Activated CD8-positive, alpha-beta T cell treated with anti-CD3 and anti-CD28 coated beads for 36 hours (primary cell): ENCODE measurements at places on chromosomes 13 and 19.
A peak's percentile ranks its signal among the peaks of the same experiment; 100 is the strongest.

DNA sequence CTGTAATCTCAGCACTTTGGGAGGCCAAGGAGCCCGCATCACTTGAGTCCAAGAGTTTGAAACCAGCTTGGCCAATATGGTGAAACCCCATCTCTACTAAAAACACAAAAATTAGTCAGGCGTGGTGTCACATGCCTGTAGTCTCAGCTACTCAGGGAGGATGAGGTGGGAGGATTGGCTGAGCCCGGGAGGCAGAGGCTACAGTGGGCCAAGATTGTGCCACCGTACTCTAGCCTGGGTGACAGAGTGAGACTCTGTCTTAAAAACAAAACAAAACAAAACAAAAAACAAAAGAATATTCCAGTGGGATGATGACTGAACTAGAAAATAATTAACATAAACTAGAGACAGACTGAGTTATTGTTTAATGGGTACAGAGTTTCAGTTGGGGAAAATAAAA is 81.7 kb upstream of the ABCC4 start:
- H3K36me3 ChIP-seq: no peaks in the 10 kb centered on the region
- H3K27ac ChIP-seq: no peak overlapping the region
- DNase-seq: no peak
- H3K4me3 ChIP-seq: no peak overlapping the region
- peaks cover 1% of the 10 kb centered on the region for H3K27me3 ChIP-seq
- H3K4me1 ChIP-seq: peaks cover 3% of the 10 kb centered on the region

GRCh38 chr19:50694815-50695145 is 24.8 kb downstream of the SHANK1 start:
- peaks cover 51% of the 10 kb centered on the region for H3K27me3 ChIP-seq
- H3K4me3 ChIP-seq: no peak overlapping the region
- DNase-seq: no peak
- H3K36me3 ChIP-seq: no peaks in the 10 kb centered on the region
- H3K4me1 ChIP-seq: peaks cover 2% of the 10 kb centered on the region
- no peak overlapping the region for H3K27ac ChIP-seq

GRCh38 chr13:50714891-50715290 is 128.6 kb downstream of the DLEU7 start:
- H3K27me3 ChIP-seq: peaks cover 6% of the 10 kb centered on the region
- H3K4me1 ChIP-seq: peaks cover 18% of the 10 kb centered on the region
- no peaks in the 10 kb centered on the region for H3K36me3 ChIP-seq
- no peak for DNase-seq

DNA sequence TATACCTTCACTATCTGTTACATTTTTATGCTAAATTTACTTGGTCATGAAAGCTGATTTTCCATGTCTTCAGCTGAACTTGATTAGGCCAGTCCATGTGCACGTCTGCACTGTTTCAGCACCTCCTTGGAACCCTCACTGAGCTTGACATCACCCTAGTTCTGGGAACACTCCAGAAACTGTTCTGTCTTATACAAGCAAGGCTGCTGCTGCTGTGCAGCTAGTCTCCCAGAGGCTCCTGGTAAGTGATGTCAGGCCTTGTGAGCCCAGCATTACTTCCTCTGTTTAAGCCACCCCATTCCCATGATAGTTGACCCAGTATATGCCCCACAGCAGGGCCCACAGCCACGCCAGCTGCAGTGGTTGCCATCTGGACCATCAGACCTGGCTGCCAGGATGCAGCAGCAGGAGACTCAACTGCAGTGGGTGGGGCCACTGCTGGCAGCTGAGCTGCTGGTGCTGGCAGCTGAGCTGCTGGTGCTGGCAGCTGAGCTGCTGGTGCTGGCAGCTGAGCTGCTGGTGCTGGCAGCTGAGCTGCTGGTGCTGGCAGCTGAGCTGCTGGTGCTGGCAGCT is 90.5 kb upstream of the AKAP11 start:
- no peak overlapping the region for H3K27ac ChIP-seq
- H3K27me3 ChIP-seq: no peaks in the 10 kb centered on the region
- peaks cover 8% of the 10 kb centered on the region for H3K4me1 ChIP-seq
- H3K4me3 ChIP-seq: no peak overlapping the region

GRCh38 chr13:113789167-113789566 is 30.1 kb downstream of the TMEM255B start:
- peaks cover 4% of the 10 kb centered on the region for H3K27me3 ChIP-seq
- no peaks in the 10 kb centered on the region for H3K36me3 ChIP-seq
- H3K4me1 ChIP-seq: peaks cover 3% of the 10 kb centered on the region
- DNase-seq: no peak
- no peak overlapping the region for H3K4me3 ChIP-seq

DNA sequence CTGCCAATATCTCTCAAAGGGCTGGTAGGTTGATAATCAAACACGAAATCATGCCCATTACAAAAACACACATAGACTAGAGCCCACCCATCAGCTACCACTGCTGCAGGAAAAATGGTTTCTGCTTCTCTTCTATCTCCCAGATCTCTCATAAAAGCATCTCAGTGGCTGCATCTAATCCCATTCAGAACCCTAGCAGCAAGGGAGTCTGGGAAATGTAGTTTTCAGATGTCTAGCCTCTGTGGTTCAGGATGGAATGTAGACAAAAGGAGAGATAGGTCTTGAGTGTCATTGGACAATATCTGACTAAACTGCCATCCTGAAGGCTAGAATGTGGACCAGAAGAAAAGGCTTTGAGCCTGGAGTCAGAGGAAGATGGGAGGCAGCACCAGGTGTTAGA is 32.1 kb downstream of the RDH8 start:
- peaks cover 18% of the 10 kb centered on the region for H3K27me3 ChIP-seq
- no peaks in the 10 kb centered on the region for H3K36me3 ChIP-seq
- H3K4me1 ChIP-seq: no peaks in the 10 kb centered on the region
- no peak overlapping the region for H3K4me3 ChIP-seq

GRCh38 chr13:110546926-110547325 is 14.6 kb downstream of the RAB20 start:
- no peak overlapping the region for H3K4me3 ChIP-seq
- H3K27me3 ChIP-seq: no peaks in the 10 kb centered on the region
- H3K4me1 ChIP-seq: no peaks in the 10 kb centered on the region
- peaks cover 4% of the 10 kb centered on the region for H3K36me3 ChIP-seq
- no peak overlapping the region for H3K27ac ChIP-seq

DNA sequence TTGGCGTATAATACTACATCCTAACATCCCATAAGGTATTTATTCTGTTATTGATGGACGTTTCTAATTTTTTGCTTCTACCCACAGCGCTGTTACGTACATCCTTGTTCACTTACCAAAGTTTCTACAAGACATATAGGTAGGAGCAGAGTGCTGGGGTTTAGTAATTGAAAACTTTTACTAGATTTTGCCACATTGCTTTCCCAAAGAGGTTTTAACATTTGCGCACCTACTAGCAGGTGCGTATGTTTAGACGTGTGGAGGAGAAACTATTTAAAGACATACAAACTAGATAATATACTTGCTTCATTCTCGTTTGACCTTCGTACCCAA is 559 bp upstream of the RPL21 start:
- H3K27me3 ChIP-seq: no peaks in the 10 kb centered on the region
- H3K36me3 ChIP-seq: peaks cover 41% of the 10 kb centered on the region
- peaks cover 34% of the 10 kb centered on the region for H3K4me1 ChIP-seq
- no peak for DNase-seq
- peak overlapping the region; percentile 96 for H3K4me3 ChIP-seq

DNA sequence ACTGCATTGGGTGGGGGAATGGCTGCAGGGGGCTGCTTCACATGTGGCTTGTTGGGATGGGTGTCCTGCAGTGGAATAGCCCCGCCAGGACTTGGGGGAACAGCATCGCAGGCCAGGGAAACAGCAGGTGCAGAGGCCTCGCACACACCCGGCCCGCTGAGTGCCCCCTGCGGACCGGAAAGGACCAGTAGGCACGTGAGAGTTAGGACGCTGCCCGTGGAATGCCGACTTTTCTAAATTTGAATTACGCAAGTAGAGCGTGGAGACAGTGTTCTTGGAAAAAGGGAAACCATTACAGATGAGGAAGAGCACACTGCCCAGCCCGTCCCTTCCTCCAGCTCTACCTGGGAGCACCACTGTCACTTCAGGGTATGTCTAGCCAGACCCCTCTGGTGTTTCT is 11.5 kb downstream of the DNM2 start:
- H3K27me3 ChIP-seq: no peaks in the 10 kb centered on the region
- H3K27ac ChIP-seq: peak overlapping the region; percentile 46
- peaks cover 26% of the 10 kb centered on the region for H3K36me3 ChIP-seq
- H3K4me1 ChIP-seq: peaks cover 47% of the 10 kb centered on the region
- DNase-seq: no peak
- no peak overlapping the region for H3K4me3 ChIP-seq

GRCh38 chr13:57588639-57589038 is 42.9 kb upstream of the PCDH17 start:
- no peak overlapping the region for H3K27ac ChIP-seq
- H3K27me3 ChIP-seq: no peaks in the 10 kb centered on the region
- no peaks in the 10 kb centered on the region for H3K4me1 ChIP-seq
- no peak for DNase-seq

GRCh38 chr19:10976131-10976892 is 15.5 kb downstream of the SMARCA4 start:
- no peak for DNase-seq
- peaks cover 5% of the 10 kb centered on the region for H3K36me3 ChIP-seq
- no peaks in the 10 kb centered on the region for H3K27me3 ChIP-seq
- peaks cover 42% of the 10 kb centered on the region for H3K4me1 ChIP-seq
- H3K27ac ChIP-seq: no peak overlapping the region
- no peak overlapping the region for H3K4me3 ChIP-seq

- H3K27me3 ChIP-seq: peaks cover 27% of the 10 kb centered on the region
- H3K4me3 ChIP-seq: no peak overlapping the region
- no peaks in the 10 kb centered on the region for H3K36me3 ChIP-seq
- H3K4me1 ChIP-seq: peaks cover 12% of the 10 kb centered on the region
These were observed 200.9 kb upstream of the TMTC4 start for GRCh38 chr13:100875392-100876043.

DNA sequence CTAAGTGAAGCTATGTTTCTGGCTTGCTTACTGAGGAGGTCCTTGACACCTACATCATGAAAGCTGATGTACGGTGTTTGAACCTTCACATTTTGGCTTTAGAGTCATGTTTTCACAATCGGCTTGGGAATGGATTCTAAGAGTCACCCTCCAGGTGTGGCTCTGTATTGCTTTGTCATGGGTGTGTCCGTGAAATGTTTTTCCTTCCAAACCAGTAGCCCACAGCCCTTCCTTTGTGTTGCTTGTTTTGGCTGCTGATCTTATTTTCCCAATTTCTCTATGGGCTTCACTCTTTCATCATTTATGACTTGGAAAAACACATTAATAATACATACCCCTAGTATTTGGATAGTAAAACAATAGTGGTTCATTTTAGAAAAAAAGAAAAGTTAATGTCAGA is 240.6 kb downstream of the GGACT start:
- no peak for DNase-seq
- no peaks in the 10 kb centered on the region for H3K27me3 ChIP-seq
- no peak overlapping the region for H3K4me3 ChIP-seq
- H3K36me3 ChIP-seq: peaks cover 6% of the 10 kb centered on the region

DNA sequence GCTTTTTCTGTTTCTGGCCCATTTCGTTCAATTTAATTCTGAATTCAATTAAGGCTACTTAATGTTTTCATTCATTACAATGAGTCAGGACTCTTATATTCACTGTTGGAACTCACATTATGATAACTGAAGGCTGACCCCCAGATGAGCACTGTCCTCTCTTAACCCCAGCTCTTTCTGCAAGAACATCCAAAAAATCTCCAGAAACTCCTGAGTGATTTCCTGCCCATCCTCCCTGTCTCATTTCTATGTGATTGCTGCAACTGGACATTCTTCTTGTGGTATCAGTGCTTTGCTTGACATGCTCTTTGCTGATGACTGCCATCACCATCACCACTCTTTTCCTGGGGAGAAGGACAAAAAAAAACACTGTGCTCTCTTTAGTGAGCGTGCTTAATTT is 240.3 kb downstream of the SPRY2 start:
- no peak for DNase-seq
- no peaks in the 10 kb centered on the region for H3K4me1 ChIP-seq
- H3K36me3 ChIP-seq: no peaks in the 10 kb centered on the region
- H3K27me3 ChIP-seq: no peaks in the 10 kb centered on the region

DNA sequence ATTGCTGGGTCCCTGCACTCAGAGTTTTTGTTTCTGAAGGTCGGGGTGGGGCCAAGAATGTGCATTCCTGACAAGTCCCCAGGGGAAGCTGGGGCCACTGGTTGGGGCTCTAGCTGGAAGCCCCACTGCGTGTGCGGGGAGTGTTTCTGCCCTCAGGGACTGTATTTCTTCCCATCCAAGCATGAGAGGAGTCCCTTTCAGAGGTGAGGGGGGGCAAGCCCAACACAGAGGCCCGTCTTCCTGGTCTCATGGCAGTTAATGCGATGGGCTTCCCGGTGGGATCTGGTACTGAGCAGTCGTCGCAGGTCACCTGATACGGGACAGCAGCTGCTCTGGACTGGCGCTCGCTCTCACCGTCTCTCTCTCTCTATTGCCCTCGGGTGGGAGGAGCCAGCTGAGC is 50.4 kb downstream of the GPR12 start:
- H3K4me1 ChIP-seq: peaks cover 7% of the 10 kb centered on the region
- H3K27me3 ChIP-seq: no peaks in the 10 kb centered on the region
- no peak overlapping the region for H3K27ac ChIP-seq

DNA sequence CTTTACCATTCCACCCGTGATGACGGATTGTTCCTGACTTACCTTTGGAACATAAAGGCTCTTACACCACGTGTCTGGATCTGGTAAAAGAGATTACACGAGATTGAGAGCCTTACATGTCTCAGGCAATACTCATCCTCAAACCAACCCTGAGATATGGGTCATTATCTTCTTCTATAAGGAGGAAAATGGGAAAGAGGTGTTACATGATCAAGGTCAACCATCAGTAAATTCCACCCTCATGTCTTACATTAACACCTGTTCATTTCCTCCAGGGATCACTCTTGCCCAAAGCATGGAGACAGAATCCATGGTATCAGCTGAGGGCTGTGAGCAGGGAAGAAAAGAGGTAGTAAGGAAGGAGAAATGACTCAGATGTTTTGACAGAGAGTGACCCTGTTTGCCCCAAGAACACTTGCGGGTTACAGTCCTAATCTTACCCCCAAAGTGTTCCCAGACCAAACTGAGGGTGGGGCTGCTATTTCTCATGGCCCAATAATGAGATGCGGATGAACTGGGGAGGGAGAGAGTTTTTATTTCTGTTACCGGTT is 19.6 kb downstream of the LILRB4 start:
- no peaks in the 10 kb centered on the region for H3K36me3 ChIP-seq
- H3K4me1 ChIP-seq: no peaks in the 10 kb centered on the region
- DNase-seq: no peak
- no peak overlapping the region for H3K4me3 ChIP-seq

DNA sequence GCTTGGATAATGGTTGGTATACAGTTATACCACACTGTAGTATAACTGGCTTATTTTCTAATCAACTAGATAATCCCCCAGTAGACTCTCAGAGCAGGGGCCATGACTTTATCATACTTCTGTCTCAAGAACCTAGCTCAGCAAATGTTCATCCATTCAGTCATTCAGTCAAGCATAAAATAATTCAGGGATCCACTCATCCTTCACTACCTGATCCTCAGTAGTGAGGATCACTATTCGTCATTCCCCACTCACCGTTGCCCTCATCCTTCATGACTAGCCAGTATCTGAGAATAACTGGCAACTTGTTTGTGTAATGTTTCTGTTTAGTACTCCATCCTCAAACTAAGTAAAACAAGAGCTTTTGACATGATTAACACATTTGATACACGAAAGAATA is 77.6 kb downstream of the TSC22D1 start:
- H3K4me3 ChIP-seq: no peak overlapping the region
- H3K27me3 ChIP-seq: no peaks in the 10 kb centered on the region
- no peak for DNase-seq
- peaks cover 14% of the 10 kb centered on the region for H3K36me3 ChIP-seq
- no peak overlapping the region for H3K27ac ChIP-seq
